Kasumi-1 (cell line): ENCODE measurements at places on chromosomes 6 and 20.

GRCh38 chr6:120965814-120966213 is 368.5 kb downstream of the TBC1D32 start:
- DNase-seq, result no peak

GRCh38 chr6:151399679-151400078 is 8.3 kb upstream of the ZBTB2 start:
- DNase-seq, result no peak

DNA sequence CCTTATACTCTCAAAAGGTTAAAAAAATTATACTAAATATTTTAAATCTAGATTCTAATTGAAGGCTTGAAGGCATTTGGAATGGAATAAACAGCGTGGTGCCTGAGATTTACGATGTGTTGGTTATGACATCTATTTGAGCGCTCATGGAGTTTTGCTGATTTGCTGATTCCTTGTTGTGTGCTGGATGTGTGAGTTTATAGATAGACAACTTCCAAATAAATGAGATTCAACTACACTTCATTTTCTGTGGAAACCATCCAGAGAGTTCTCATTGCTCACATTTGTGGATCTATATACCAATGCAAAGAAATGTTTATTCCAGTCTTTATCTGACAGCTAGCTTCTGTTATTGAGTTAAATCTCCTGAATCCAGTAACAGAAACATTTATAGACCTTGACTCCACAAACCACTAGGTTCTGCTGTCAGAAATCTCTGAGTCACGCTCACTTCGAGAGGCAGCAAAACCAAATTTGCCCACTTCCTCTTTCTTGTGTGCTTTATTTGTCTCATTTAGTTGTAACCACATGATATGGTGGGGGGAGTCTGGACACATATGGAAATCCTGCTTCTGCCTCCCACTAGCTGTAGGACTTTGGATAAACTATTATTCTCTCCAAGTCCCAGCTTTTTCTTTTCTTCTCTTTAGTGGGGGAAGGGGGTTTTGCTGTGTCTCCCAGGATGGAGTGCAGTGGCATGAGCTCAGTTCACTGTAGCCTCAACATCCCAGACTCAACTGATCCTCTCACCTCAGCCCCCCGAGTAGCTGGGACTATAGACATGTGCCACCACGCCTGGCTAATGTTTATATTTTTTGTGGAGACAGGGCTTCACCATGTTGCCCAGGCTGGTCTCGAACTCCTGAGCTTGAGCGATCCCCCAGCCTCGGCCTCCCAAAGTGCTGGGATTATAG is 54.5 kb downstream of the IPCEF1 start:
- peak; percentile 98 for DNase-seq

GRCh38 chr20:46757754-46758678 is 48.6 kb downstream of the SLC2A10 start:
- peak; percentile 40 for DNase-seq

DNA sequence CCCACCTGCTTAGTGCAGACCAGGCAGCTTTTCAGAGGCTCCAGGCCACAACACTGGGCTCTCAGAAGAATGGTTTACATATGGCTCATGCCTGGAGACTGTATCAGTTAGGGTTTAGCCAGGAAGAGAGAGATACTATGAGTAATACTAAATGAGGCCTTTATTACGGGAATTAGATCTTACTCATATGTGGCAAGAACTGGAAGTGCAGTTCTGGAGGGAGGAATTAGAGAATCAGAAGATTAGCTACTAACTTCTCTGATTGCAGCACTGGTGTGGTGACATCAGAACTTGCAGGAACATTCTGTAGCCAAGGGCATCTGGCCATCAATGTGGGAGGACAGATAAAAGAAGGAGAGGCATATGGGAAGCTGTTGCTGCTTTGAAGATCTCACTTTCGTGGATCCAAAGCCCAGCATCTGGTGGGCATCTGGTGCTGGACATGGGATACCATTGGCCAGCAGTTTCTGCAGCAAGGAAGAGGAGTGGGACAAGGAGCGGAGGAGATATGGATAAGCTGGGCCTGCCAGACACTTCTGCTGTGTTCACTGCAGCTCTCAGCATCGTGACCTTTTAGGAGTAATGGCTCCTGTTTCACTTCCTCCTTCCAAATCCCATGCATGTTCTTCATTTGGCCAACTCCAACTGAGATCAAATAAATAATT is 248.5 kb downstream of the BTBD3 start:
- no peak for DNase-seq

GRCh38 chr6:75205776-75206575 is at the start of gene COL12A1:
TSS of gene COL12A1 (minus strand) at chr6:75206053. CDS start at chr6:75202792, 3,261 bp downstream.
- no peak for DNase-seq

GRCh38 chr20:50916934-50917333 is 14.3 kb downstream of the ADNP start:
- no peak for DNase-seq

DNA sequence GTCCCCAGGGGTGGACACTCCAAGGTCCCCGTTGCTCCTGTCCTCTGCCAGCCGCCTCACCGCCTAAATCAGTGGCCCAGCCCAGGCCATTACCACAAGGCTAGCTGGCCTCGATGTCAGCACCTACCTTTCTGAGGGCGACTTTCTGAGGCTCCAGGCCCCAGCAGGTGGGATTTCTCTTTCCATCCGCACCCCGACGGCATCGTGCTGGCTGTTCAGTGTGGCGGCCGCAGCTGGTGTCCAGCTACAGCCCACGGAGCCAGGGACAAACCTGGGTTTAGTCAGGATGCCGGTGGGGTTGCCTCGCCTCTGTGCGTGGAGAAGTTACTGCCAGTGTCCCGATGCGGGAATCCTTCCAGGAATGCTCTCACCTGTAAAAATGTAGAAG is 60.8 kb downstream of the ERMARD start:
- DNase-seq, result no peak

- no peak for DNase-seq
These were observed 20.8 kb downstream of the TBX18 start for GRCh38 chr6:84743616-84744015.

DNA sequence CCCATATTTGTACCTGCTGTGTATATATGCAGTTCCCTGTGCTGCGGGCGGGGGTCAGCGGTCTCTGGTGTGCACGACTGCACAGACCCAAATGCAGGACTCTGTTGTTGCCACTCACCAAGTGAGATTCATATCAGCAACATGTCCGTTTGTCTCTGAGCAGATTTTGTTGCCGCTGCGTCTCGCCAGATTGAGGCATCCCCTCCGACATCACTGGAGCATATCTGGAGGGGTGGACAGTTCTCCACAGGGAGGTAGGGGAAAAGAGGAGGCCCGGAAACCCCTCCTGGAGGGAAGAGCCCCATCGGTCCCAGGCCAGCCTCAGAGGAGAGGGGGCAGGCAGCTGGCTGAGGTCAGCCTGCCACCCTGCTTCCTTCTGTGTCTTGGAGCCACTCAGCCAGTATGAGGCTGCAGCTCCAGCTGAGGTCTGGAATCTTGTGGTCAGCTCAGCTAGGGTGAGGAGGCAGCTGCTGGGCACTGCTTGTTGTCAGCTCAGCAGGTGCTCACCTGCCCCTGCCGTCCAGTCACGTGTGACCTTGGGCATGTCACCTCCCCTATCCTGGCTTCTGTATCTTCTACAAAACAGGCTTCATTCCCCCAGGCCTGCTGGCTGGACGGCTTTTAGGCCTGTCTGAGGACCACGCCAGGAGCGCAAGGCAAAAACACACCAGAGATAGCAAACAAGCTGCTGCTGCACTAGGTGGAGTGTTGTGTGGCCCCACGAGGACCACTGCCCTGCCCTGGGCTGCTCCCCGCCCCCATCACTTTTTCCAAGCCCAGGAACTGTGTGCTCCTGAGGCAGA is 47.1 kb downstream of the HNF4A start:
- DNase-seq, result no peak

DNA sequence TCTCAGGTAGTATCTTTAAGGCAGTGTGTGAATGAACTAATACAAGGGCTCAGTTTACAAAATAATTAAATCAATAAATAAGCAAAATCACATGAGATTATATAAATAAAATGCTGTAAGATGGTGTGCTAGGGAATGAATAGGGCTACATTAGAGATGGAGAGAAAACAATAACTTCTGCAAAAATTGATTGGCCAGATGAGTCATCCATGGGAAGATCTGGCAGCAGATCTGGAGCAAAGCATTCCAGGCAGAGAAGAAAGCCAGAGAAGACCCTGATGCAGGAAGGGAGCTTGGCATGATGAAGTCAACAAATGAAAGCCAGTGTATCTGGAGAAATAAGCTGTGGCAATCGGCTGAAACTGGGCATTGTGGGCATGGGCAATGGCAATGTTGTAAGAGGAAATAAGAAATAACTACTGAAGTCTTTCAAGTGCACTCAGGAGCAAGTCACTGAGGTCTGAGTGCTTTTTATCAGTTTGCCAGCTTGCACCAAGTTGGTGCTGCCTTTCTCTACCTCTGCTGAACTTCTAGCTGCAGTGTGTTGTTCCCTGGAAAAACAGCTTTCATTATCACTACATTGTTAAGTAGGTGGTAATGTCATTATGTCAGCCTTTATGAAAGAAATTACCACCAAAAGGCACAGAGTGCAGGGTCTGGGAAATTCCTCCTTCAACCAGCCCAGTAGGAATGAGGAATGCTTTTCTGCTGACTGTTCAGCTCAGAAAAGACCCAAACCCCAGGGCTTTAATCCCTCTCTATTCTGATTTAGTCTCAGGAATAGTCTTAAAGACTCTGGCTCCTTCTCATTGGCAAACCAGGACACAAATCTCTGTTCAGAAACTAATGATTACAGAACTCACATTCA is 231.6 kb downstream of the HTR1B start:
- DNase-seq, result no peak

GRCh38 chr20:56247954-56248782 is at the start of gene MC3R:
TSS of gene MC3R (plus strand) at chr20:56248732. CDS start at chr20:56248844, 112 bp downstream.
- peak; percentile 31 for DNase-seq

- DNase-seq, result no peak
These were observed 116.6 kb upstream of the TRAF3IP2 start for GRCh38 chr6:111722179-111722731.

DNA sequence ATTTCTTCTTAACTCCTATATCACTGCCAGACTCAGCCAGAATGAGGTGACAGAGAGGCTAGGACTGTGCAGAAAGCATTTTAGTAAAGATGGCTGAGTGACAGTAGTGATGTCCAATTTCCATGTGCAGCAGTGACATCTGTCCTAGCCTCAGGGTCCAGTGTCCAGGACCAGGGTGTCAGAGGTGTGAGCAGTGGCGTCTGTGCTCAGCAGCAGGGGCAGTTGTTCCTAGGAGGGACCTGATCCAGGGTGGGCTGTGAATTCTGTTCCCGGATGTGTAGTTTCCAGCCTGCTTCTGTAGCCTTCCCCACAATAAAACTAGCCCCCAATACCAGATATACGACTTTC is 6.0 kb downstream of the HLA-B start:
- DNase-seq, result no peak

- peak; percentile 77 for DNase-seq
These were observed 1.0 kb upstream of the PCIF1 start for GRCh38 chr20:45933266-45934045.

GRCh38 chr6:136994782-136995181 is 50.0 kb downstream of the IL20RA start:
- no peak for DNase-seq

DNA sequence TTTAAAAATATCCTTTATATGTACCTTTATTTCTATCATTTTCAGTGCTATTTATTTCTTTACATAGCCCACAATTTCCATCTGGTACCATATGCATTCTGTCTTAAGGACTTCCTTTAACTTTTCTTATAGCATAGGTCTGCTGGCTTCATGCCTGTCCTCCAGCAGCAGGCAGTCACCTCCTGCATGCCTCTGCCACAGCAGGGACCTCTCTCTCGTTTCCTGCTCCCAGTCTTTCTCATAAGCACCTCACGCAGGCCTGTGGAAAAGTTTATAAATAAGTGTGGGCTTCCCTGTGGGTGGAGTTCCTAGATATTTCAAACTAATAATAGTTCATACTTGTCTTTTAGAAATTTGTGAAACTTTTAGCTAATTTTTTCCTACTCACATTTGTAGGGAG is 133.9 kb downstream of the KCNQ5 start:
- DNase-seq, result no peak

- peak; percentile 61 for DNase-seq
These were observed 8.8 kb downstream of the RAET1L start for GRCh38 chr6:150016324-150017185.

- no peak for DNase-seq
These were observed 87.8 kb downstream of the KIF16B start for GRCh38 chr20:16485401-16485800.

GRCh38 chr6:36984581-36985416 is 1.2 kb downstream of the MTCH1 start:
- no peak for DNase-seq

GRCh38 chr20:53829724-53830521 is 236.3 kb upstream of the ZNF217 start:
- DNase-seq, result peak; percentile 15

GRCh38 chr20:16261733-16262273 is 311.4 kb downstream of the KIF16B start:
- no peak for DNase-seq

DNA sequence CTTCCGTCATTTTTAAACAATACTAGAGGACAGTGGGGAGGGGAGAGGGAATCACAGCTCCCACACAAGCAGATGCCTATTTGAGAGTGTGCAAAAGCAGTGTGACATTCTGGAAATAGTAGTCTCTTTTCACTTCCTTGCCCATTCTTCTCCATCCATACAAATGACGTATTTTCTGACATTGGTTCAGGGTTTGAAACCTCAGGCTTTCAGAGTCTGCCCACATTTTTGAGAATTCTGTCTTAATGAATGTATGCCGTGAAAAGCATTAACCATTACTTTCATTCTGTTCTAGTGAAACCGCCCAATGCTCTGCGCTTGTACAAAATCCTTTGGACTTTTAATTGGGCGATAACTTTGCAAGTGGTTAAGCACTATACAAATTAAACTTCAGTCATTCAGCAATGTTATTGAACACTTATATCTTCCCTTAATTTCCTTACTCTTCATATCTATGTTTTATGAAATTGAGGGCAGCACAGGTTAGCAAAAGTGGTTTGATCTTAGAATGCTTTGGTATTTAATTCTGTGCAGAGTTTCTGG is 265.7 kb downstream of the SOX4 start:
- no peak for DNase-seq

DNA sequence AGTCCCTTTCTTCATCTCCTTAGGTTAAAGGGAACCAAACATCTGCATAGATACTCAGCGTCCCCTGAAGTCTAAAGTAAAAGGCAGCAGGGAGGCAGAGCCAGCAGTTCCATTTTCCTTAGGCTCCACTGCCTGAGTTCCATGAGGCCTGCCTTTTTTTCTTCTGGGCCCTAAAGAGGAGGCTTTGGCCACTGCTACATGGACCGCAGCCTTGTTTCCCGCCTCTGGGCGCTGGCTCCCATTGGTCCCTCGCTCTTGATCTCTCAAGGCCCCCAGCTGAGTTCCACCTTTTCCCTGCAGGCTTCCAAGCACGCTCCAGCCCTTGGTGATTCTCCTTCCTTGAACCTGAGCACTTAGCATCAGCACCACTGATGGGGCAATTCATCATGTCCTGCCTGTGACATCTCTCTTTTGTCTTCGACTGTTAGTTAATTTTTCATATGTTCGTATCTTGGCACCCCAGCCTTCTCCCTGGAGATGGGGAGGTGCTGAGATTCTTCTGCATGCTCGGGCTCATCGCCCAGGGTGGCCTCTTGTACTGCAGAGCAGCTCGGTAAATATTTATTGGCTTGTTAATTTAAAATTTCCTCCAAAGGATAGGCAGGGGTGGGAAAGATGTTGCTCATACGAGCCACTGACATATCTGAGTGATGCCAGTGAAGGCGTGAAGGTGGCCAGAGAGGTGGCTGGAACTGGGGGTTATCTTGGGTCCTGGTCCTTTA is 3.4 kb downstream of the MLN start:
- DNase-seq, result no peak

GRCh38 chr20:54475334-54476168 is at the start of gene DOK5:
TSS of gene DOK5 (plus strand) at chr20:54475593. CDS start at chr20:54475947, 354 bp downstream.
- no peak for DNase-seq
